Mucosa of gallbladder (tissue), 1 donor: ENCODE measurements at places on chromosomes 13 and 19. TPM values are rescaled to one million over a fixed set of nuclear protein-coding genes. Genes with fewer than 3 reads are reported as not detected.

GRCh38 chr13:40096357-40096901 is 441.0 kb downstream of the COG6 start:
- no peak for DNase-seq

- DNase-seq: no peak
Observed at GRCh38 chr19:30316000-30316491, 56.1 kb upstream of the ZNF536 start.

- DNase-seq: no peak
Observed at GRCh38 chr13:44668688-44669087, 92.6 kb upstream of the TSC22D1 start.

DNA sequence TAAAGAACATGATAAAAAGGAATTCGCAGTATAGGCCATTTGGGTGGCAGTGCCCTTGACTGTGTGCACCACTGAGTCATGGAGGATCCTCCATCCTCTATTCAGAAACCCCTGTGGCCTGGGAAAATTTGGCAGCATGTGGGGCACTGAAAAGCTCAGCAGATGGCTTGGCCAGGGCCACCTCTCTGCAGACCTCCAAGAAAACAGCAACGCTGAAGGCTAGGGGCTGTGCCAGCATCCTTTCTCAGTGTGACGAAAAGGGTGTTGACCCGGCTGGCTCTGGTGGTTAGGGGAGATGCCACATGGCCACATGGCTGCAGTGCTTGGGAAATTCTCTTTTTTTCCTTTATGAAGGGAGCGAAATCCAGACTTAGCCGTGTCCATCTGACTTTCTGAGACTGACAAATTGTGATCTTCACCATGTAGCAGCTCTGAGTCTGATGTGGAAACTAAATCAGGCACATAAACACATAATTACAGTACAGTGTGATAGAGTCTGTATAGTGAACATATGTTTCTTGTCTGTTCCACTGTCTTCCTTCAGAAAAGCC is 178.0 kb downstream of the KCTD12 start:
- DNase-seq: no peak

- DNase-seq: no peak
Observed at GRCh38 chr13:49240017-49240416, 7.7 kb upstream of the CDADC1 start.

DNA sequence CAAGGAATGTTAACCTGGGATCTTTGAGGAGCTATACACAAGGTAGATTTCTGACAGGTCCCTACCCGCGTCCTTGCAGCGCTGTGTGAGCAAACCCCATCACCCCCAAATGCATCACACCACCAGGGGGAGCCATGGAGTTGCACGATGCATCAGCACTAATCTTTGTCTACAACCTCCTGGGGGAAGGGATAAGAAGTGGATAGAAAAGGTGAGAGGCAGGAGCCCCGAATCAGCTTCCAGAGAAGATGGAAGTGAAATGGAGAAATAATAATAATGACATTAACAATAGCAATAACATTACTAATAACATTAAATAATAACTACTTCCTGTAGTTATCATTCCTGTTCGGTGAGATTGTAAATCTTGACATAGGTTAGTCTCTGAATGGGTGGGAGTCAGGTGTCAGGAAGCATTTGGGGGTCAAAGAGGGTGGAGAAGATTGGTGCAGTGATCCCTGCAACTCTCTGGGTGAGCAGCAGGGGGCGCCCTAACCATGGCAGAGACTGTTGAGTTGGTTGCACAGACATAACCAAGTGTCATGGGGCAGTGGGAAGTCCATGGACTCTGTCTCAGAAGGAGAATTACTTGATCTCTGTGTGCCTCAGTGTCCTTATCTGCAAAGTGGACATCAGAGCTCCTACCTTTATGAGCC is 16.5 kb downstream of the SIGLEC7 start:
- DNase-seq: peak; percentile 33

- DNase-seq: no peak
Observed at GRCh38 chr13:25166306-25166705, 5.8 kb downstream of the AMER2 start.

DNA sequence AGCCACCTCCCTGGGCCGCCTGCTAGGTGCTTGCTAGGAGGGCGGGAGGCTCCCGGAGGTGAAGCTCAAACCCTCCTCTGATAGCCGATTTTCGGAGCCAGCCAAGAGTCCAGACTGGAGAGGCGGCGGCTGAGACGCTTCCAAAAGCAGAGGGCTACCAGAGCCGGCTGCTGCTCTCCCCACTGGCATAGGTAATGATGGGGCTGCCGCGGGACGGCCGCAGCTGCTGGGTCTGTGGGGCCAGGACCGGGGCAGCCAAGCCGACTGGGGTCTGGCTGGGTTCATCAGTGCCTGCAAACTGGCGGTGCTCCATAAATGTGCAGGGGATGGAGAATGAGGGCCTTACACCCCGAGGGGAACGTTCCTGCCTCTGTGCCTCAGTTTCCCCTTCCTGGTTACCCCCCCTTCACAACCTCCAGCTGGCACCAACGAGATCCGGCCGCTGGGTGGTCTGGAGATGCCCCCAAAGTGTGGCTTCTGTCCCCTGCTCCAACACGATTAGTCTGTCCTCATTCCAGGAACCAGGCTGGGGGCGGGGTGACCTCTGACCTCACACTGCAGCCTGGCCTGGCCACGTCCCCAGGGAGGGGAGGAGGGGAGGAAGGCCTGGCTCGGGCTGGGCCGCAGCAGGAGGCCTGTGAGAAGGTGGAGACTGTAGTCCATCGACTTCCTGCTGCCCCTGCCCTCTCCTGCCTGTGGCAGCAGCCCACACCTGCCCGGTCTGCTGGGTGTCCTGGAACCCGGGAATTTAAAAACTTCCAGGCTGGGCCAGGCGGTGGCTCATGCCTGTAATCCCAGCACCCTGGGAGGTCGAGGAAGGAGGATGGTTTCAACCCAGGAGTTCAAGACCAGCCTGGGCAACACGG is 3.8 kb upstream of the WDR18 start:
- DNase-seq: peak; percentile 40

Gene NDUFA11
- total RNA-seq: 244 TPM

Gene C19orf38
- total RNA-seq: 0.78 TPM

Gene ZNF135
- 11.1 TPM for total RNA-seq
